ENCODE measurements at places on chromosomes 6 and 20.

GRCh38 chr20:17594443-17594842 is 24.6 kb downstream of the DSTN start:
- DNase-seq = no peak

DNA sequence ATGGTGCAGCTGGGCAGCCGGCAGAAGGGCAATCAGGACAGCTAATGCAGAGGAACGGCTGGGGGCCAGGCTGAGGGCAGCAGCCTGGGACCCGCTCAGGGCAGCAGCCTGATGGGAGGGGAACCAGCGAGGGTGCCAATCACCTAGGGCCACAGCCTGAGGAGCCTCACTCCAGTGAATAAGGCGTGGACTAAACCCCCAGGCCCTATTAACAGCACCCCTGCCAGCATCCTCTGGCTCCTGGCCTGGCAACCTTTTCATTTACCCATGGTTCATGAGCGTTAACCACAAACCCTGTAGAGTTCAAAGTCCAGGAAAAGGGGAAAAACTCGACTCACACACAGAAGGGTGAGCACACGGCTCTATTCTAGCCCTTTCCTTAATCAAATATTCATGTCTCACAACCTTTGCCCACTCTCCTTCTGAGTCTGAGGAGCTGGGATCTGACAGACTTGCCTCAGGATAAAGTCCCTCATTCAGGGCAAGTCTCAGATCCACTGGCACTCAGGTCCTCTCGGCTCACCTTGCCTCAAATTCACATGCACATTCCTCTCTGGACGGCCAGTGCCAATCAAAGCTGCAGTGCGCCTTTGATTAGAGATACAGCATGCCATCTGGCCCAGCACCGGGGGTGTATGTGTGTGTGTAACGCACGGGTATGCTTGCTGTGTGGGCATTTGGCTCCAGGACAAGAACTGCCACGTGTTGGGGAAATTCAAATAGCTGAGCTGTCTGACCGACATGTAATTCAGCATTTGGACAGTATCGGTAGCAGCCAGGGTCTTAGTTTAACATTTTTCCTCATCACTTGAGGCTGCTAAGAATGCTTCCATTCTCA is 86.9 kb upstream of the TRAF3IP2 start:
- DNase-seq = no peak

DNA sequence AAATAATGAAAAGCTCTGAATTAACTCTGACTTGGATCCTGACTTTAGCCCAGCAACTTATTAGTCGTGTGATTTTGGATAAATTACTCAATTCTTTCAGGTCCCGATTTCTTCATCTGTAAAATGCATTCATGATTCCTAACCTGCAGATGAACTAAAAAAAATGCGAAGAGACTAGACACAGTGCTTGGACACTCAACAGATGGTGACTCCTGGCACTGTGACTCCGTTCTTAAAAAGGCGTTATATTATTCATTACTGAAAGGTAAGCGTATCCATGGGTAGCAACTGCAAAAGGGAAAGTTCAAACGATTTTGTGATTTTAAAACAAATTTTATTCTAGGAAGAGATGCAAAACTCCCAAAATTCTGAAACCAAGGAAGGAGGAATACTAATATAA is 226.3 kb downstream of the KIF16B start:
- no peak for DNase-seq

DNA sequence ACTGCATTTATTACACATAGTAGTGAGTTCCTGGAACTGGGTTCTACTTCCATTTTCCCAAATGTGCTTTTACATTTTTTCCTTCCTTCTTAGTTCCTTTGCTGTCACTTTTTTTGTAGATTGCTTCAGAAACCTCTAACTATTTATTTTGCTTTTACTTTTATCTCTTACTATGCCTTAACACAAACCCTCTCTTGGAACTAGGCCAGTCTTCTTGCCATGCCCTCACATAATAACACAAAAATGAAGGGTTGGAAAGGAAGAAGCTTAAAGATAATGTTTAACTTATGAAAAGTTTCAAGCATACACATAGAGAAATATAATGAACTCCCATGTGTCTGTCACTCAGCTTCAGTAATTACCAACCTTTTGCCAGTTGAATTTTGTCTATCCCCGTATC is 27.1 kb downstream of the TOP1 start:
- no peak for DNase-seq

DNA sequence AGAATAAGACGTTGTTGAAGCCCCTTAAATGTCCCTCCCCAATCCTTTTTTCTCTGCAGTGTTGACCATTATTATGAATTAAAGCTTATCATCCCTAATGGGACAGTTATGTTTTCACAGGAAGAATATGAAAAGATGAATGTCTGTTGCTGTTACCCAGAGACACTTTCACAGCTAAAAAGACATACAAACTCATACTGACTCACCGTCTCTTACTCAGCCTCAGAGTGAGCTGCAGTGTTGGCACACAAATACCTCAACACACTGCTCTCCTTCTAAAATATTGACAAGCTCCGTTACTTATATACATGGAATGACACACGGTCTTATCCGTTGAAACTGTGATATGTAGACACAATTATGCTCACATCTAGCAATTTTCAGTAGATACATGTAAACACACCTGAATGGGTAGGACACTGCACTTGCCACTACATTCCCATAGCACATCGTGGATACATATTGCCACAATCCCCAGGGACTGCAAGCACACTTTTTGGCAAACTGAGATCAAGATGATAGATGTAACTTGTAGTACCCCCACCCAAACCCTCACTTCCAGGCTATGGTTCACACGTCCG is 9.6 kb upstream of the SAPCD1 start:
- DNase-seq = no peak

Data from activated CD4-positive, alpha-beta T cell treated with anti-CD3 and anti-CD28 coated beads for 48 hours (primary cell).